ENCODE measurements at places on chromosomes 7 and 10. TPM values are rescaled to one million over a fixed set of nuclear protein-coding genes. Genes with fewer than 3 reads are reported as not detected.
A peak's percentile ranks its signal among the peaks of the same experiment; 100 is the strongest.

DDC gene
- 29.9 TPM for total RNA-seq

HTR7 gene
- total RNA-seq = 0.31 TPM

DNA sequence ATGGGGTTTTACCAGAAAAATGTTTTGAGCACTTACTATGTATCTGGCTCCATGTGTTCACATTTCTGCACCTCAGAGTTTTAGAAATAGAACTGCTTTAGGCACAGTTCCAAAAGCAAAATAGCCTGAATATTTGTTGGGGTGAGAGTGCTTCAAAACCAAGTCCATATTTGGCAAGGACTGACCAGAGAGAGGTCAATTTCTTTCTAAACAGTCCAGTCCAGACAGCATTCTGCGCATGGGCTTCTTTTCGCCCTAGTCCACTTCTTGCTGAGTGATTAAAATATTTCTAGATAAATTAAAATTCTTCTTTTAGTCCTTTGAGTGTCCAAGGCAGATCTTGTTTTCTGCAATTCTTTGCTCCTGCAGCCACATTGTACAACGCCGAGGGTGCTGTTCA is 427.0 kb downstream of the PHTF2 start:
- H3K36me3 ChIP-seq = no peaks in the 10 kb centered on the region
- H3K27ac ChIP-seq = no peak overlapping the region
- no peak for DNase-seq

GRCh38 chr7:2301511-2301863 is 12.8 kb downstream of the SNX8 start:
- peaks cover 7% of the 10 kb centered on the region for H3K36me3 ChIP-seq
- no peak overlapping the region for H3K4me3 ChIP-seq
- DNase-seq = no peak
- H3K4me1 ChIP-seq = peaks cover 28% of the 10 kb centered on the region
- peak overlapping the region; percentile 46 for H3K27ac ChIP-seq
- peaks cover 16% of the 10 kb centered on the region for H3K27me3 ChIP-seq

- no peak overlapping the region for H3K4me3 ChIP-seq
- H3K36me3 ChIP-seq = peaks cover 3% of the 10 kb centered on the region
- H3K4me1 ChIP-seq = no peaks in the 10 kb centered on the region
Measured at GRCh38 chr7:115840702-115841101, 189.9 kb downstream of the TFEC start.

DNA sequence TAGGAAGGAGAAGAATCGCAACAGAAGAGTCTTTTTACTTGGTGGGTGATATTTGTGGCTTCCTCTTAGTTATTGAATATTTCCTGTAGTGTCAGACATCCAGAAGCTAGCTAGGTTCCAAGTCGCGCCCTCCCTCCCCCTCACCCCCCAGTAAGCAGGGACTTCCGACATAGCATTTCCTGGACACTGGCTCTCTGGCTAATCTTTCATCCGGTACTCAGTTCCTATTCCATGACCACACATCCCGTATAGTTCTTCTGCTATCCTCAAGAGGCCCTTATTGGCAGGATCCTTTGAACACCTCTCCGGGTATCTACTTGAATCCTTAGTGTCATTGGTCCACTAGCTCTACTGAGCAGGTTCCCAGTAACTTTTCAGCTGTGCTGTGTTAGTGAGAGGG is 167.8 kb downstream of the HDAC9 start:
- H3K4me1 ChIP-seq = peaks cover 14% of the 10 kb centered on the region
- DNase-seq = no peak
- no peaks in the 10 kb centered on the region for H3K27me3 ChIP-seq
- H3K36me3 ChIP-seq = no peaks in the 10 kb centered on the region

DNA sequence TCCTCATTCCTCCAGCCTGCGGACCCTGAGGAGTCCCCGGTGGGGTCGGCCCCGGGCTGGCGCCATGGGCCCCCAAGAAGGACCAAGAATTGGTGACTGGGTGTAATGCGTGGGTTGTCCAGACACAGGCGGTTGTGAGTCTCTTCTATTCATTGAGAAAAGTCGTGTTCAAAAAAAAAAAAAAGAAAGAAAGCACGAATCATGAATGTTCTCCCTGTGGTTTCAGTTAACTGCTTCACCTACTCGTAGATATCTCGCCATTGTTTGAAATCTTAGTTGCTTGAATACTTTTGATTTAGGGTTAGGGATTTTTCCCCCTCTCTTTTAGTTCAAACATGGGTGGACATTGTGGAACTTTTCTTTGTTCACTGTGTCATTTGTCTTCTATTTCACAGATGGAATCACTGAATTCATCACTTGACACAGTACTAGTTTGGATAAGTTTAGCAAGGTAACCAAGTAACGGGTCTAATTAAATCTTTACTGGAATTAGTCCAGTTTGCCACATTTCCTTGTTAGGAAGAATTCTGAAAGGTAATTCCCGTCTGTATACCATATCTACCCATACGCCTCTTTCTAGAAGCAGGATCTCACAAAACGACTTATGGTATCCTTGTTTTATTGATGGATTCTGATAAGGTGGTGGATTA is 775 bp downstream of the STARD3NL start:
- peaks cover 16% of the 10 kb centered on the region for H3K4me1 ChIP-seq
- H3K27me3 ChIP-seq = peaks cover 5% of the 10 kb centered on the region
- H3K36me3 ChIP-seq = peaks cover 4% of the 10 kb centered on the region
- DNase-seq = no peak
- H3K27ac ChIP-seq = peak overlapping the region; percentile 95

Data from type B pancreatic cell (in vitro differentiated cells).